Pulmonary artery endothelial cell (primary cell): ENCODE measurements at places on chromosomes 7 and 10. TPM values are rescaled to one million over a fixed set of nuclear protein-coding genes. Genes with fewer than 3 reads are reported as not detected.

GRCh38 chr7:84113286-84113685, 81.3 kb downstream of the SEMA3A start:
- no peak for DNase-seq

- DNase-seq = no peak
These were observed 123.2 kb upstream of the UNC5B start for GRCh38 chr10:71089162-71089561.

GRCh38 chr10:113475381-113475807, 77.5 kb upstream of the HABP2 start:
- DNase-seq = no peak

The EIF4H gene
- 538 and 793 TPM in 2 replicates for total RNA-seq

The POM121L12 gene
- not detected in 2 replicates for total RNA-seq

The ADRA2A gene
- 0.13 and 0.49 TPM in 2 replicates for total RNA-seq

The FAM131B gene
- 1.2 and 1.5 TPM in 2 replicates for total RNA-seq

The ANKRD1 gene
- total RNA-seq = 660 and 1,189 TPM in 2 replicates
